SHP77 treated with DMSO at 0.1 percent for 48 hours (cell line): ENCODE measurements at places on chromosomes 5 and 9.

DNA sequence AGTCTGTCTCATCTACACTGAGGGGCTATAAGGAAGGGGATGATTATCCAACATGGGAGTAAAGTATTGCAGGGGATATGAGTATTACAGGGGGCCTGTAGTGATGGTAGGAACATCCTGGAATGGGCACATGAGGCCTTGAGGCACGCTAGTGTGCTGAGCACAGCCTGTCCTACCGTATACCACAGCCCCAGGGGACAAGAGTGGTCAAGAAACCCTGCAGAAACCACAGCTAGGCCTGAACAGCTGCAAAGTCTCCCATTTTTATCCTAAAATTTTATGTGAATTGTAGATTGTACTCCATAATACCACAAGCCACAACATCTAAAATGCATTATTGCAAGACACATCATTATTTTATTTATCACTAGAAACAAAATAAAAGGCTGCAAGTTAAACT, 136.3 kb upstream of the ASTN2 start:
- no peak for DNase-seq

DNA sequence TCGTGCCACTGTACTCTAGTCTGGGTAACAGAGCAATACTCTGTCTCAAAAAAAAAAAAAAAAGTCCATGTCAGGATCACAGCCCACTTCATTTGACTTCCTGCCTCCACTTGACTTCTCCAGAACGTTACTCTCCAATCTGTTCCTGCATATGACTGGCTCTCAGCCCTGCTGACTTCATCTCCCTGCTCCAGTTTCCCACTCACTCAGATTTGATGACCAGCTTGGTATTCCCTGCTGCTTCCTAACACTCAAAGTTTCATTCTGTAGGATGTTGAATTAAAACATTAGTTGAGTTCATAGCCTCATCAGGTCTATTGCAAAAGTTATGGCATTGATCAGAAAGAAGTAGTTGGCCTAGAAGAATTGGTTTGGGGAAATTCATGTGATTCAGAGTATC, 52.3 kb downstream of the UGCG start:
- no peak for DNase-seq

- DNase-seq: no peak
Observed at GRCh38 chr5:16391858-16392649, 73.5 kb downstream of the ZNF622 start.

DNA sequence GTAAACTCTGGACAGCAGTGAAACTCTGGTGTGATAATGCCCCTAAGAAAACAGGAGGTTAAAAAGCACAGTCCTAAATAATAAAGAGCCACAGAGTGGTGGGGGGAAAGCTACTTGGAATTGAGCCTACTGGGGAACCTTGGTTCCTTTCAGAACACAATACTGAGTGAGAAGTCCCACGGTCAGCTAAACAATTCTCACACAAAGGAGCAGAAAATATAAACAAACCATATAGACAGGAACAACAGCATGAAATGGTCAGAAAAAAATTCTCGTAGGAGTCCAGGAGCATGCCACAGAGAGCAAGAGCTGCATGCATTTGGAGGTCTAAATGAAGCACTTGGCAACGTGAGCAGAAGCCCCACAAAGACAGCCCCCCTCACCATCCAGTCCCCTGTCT, 56.0 kb downstream of the TEK start:
- no peak for DNase-seq

DNA sequence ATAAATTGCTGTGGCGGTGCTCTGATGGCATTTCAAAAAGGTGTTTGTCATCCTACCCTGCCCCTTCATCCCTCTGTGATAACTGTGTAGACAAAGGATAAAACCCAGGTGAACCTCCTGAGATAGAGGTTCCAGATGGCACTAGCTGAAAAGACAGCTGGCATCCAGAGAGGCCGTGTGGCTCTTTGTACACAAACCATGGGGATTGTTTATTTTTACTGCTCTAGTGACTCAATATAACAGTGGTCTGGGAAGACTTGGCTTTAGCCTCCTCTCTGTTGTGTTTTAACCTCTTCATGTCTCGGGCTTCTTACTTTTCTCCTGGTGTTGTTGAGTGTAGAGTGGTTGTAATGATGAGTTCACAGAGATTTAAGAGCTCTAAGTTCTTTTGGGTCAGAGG, 48.8 kb downstream of the SH3GL2 start:
- DNase-seq: no peak

GRCh38 chr5:133319905-133320520, 268.2 kb downstream of the HSPA4 start:
- DNase-seq: no peak

DNA sequence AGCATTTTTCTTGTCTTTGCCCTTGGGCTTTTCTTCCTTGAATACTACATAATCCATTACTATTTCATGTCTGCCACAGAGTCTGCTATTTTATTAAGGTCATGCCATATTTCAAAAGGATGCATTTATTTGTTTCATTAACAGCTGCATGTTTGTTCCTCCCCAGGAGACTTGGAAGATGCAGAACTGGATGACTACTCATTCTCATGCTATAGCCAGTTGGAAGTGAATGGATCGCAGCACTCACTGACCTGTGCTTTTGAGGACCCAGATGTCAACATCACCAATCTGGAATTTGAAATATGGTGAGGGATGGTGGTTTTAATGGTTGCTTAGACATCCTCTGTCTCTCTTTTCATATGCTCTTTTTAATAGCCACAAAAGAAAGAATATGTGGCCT, 4.0 kb downstream of the IL7R start:
- DNase-seq: no peak

- DNase-seq: no peak
Observed at GRCh38 chr9:137389428-137389746, 33.6 kb downstream of the EXD3 start.

GRCh38 chr5:143037071-143037470, 266.9 kb downstream of the ARHGAP26 start:
- no peak for DNase-seq
